ENCODE measurements at places on chromosomes 2 and 18. TPM values are rescaled to one million over a fixed set of nuclear protein-coding genes. Genes with fewer than 3 reads are reported as not detected.

The ITGA6 gene
- 584 TPM for total RNA-seq

The SLC19A3 gene
- 0.86 TPM for total RNA-seq

The CSRNP3 gene
- total RNA-seq, result not detected

The EFR3B gene
- 0.22 TPM for total RNA-seq

The PDCD1 gene
- total RNA-seq, result not detected

The RAB17 gene
- 2.9 TPM for total RNA-seq

The FASTKD2 gene
- total RNA-seq, result 62.1 TPM

The GKN1 gene
- total RNA-seq, result not detected

The C2orf68 gene
- total RNA-seq, result 15.3 TPM

The SERPINE2 gene
- 7.8 TPM for total RNA-seq

The ATAD2B gene
- 26.2 TPM for total RNA-seq

The AQP12A gene
- total RNA-seq, result not detected

The SERPINB11 gene
- not detected for total RNA-seq

The DSG4 gene
- not detected for total RNA-seq

The RNF152 gene
- 35.0 TPM for total RNA-seq

The RAX gene
- total RNA-seq, result not detected

The VWA3B gene
- total RNA-seq, result not detected

The DCC gene
- total RNA-seq, result not detected

The MDH1B gene
- total RNA-seq, result 0.65 TPM

The ACVR1C gene
- under 0.01 TPM for total RNA-seq

The ERICH2 gene
- not detected for total RNA-seq

The PRKAG3 gene
- not detected for total RNA-seq

The RAB6C gene
- total RNA-seq, result not detected

The CHST10 gene
- 14.2 TPM for total RNA-seq

The SAP130 gene
- total RNA-seq, result 9.2 TPM

The CDKL4 gene
- 0.86 TPM for total RNA-seq

The FABP1 gene
- total RNA-seq, result not detected

The WNT10A gene
- 0.07 TPM for total RNA-seq

The PLCL1 gene
- total RNA-seq, result 9.7 TPM

The PCARE gene
- total RNA-seq, result not detected

The BCL11A gene
- total RNA-seq, result 0.27 TPM

The ADCYAP1 gene
- total RNA-seq, result not detected

The ZSWIM2 gene
- not detected for total RNA-seq

The PRKCE gene
- total RNA-seq, result 26.1 TPM
